Suprapubic skin (tissue), 4 donors: ENCODE measurements at places on chromosomes 16 and 17.

DNA sequence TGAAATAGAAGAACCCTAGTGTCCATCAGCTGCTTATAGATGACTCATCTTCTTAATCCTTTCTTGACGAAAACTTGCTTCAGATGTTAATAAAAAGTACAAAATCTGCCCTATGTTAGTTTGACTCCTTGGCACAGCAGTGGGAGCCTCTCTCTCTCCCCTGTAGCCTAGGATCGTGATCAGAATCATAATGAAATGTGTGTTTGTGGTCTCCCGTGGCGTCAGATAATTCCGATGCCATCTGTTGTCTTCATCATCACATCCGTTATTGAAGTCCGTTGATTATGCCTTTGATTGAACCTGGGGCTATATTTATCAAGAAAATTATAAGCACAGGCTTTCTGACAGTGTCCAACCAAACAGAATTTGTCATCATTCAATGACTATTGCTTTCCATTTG is 102.5 kb downstream of the BMERB1 start:
- no peak for DNase-seq

DNA sequence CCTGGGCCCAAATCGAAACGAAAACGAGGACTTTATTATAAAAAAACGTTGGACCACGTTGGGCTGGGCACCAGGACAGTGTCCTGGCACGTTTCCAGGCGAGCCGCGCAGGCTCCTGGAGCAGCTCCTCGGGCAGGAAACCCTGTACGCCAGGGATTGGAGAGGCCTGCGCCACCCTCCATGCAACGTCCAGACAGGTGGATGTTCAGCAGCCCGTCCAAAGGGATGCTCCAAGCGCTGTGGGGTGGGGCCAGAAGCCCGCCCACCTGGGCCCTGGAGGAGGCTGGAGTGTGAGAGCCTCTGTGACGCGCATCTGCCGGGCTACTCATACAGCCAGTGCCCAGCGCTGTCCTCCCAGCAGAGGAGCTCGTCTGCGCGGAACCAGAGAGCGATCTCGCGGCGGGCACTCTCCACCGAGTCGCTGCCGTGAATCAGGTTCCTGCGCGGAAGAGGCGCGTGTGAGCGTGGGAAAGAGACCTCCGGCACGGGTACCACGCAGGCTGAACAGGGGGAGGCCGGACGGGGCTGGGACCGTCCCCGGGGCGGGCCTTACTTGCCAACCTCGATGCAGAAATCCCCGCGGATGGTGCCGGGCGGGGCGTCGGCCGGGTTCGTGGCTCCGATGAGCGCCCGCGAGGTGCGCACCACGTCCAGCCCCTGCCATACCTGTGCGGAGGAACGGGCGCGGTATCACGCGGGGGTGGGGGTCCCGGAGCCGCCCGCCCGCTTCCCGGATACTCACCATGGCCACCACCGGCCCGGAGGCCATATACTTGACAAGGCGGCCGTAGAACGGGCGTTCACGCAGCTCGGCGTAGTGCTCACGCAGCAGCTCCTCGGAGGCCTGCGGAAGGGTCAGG is 785 bp downstream of the NME3 start:
- no peak for DNase-seq

DNA sequence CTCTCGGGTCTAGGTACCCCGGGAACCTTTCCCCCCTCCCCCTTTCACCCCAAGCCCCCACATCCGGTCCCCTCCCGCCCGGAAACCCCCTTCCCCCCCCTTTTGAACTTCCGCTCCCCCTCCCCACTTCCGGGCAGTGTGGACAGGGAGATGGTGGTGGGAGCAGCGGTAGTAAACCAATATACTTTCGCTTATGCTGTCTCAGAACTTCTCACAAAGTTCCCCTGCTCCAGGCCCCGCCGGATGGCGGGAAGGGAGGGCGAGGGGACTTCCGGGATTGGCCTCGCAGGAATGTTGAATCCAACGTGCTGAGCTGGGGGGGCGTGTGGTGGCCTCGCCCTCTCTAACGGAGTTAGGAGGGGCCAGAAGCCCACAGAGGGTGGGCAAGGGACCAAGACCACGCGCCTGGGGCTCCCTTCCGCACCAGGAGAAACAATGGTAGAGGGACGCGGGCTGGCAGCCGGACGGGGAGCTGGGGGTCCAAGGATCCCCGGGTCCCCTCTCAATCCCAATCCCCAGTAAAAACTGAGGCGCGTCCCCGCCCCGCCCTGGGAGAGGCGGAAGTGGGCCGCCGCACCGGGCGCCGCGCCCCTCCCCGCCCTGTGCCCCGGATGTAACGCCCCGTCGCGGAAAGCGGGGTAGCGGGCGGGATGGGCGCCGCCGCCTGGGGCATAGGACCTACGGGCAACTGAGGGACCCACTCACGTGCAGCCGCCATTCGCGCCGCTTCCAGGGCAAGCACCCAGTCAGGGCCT is 742 bp downstream of the PFN1 start:
- peak; percentile 81 for DNase-seq

GRCh38 chr16:85988723-85989313 is 89.9 kb downstream of the IRF8 start:
- peak; percentile 48 for DNase-seq

DNA sequence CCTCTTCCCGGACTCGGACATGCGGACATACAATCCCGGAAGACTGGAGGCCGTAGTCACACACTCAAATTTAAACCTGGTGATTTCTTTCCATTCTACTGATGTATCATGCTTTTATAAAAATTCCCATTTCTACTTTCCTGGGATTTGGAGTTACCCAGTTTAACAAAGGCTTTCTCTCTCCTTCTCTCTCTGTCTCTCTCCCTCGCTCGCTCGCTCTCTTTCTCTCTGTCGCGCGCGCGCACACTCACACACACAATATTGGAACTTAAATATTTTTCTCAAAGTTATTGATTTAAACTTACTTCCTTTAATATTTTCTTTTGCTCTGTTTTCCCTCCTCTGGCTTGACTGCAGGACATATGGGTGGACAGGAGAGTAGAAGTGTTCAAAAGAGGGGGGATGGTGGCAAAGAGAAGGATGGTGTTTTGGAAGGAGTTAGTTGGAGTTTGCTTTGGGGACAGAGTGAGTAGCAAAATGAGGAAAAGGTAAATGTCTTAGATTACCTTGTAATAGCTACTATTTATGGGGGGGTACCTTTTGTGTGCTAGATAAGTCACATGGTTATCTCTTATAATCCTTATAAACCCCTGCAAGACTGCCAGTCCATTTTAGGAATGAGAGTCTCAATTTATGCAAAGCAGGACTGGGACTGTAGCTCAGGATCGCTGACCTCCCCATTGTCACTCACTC is 878 bp upstream of the TRIM25 start:
- DNase-seq, result no peak

DNA sequence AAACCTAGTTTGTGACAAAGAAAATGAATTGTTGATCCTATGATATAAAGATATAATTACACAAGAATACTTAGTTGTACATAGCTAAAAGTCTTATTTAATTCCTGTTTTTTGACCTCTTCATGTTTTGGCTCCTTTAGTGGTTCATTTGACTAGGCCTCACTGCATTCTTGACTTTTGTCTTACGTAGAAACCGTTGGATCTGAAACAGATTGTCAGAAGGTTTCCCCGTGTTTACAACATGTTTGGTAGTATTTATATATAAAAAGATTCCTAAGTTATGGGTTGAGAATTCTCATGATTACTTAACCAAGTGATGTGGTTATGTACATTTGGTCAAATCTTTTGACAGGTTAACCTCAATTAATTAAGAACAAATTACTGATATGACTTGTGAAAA is 162.8 kb downstream of the BCAS3 start:
- no peak for DNase-seq

DNA sequence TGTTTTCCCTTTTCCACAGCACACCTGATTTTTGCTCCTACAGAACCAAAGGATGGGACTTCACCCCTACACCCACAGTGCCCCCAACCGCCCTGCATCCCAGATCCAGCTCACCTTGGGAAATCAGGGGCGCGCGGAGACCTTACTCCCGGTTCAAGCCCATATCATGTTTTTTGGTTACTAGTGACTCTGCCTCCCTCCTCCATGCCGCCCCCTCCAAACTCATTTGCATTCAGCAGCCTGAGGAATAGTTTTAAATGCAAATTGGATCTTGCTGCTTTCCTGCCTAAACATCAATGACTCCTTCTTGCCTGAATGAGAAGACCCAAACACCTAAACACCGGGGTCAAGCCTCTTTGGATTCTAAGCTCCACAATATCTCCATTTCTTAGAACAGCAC is 331.8 kb downstream of the TMEM114 start:
- DNase-seq, result no peak

- DNase-seq, result no peak
These were observed 15.7 kb downstream of the BCAR1 start for GRCh38 chr16:75235721-75236193.

DNA sequence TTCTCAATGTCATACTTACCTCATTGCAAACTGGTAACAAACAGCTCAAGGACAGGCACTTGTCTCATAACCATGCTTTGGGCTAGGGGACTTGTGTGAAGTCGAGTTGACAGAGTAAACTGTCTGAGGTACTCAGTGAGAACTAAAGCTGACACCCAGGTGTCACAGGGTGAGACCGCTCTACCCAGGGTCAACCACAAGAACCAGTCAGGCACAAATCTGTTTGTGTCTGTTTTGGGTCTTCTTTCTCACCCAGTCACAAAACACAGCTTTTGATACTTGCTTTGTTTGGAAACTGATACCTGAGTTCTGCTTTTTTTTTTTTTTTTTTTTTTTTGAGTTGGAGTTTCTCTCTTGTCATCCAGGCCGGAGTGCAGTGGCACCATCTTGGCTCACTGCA is 161.1 kb downstream of the STX8 start:
- no peak for DNase-seq

DNA sequence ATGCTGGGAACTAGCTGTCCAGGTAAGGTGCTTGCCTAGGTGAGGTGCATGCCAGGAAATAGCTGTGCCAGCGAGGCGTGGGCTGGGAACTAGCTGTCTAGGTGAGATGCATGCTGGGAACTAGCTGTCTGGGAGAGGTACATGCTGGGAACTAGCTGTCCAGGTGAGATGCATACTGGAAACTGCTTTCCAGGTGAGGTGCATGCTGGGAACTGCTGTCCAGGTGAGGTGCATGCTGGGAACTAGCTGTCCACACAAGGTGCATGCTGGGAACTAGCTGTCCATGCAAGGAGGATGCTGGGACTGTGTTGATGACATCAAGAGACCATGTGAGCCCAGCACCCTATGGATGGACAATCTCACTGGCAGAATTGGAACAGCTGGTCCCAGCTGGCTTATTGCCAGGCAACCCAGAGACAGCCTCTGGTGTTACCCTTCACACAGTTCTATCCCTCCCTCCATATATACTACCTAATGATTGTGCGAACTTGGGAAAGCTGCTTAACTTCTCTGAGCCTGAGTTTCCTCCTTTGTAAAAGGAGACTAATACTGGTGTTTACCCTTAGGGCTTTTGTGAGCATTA is 479.9 kb upstream of the RBFOX1 start:
- no peak for DNase-seq

GRCh38 chr17:9195961-9196670 is 174.8 kb downstream of the NTN1 start:
- no peak for DNase-seq

DNA sequence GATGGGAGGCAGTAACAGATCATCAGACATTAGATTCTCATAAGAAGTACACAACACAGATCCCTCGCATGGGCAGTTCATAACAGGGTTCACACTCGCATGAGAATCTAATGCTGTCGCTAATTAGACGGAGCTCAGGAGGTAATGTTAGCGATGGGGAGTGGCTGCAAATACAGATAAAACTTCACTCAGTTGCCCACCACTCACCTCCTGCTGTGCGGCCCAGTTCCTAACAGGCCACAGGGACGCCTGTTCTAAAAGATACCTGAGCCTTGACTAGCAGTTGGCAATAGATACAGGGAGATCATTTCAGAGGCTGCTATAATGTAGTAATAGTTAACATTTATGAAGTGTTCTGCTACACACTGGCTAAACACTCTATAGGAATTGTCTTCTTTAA is 4.9 kb downstream of the PTRH2 start:
- DNase-seq, result no peak

DNA sequence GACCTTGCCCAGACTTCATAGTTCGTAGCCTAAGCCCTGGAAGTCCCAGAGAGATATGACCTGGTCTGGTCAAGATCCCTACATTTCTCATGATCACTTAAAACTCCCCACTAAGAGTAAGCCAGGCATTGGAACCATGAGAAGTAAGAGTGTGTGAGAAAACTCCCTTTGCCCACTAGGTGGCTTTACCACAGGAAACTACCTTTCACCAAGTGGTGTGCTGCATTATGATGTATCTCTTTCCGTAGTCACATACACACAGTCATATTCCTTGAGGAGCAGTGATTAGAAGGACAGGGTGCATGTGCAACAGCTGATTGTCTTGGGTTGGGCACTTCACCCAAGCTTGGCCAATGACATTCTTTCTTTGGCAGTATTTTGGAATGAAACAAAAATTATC is 639.3 kb downstream of the KCNJ2 start:
- no peak for DNase-seq

DNA sequence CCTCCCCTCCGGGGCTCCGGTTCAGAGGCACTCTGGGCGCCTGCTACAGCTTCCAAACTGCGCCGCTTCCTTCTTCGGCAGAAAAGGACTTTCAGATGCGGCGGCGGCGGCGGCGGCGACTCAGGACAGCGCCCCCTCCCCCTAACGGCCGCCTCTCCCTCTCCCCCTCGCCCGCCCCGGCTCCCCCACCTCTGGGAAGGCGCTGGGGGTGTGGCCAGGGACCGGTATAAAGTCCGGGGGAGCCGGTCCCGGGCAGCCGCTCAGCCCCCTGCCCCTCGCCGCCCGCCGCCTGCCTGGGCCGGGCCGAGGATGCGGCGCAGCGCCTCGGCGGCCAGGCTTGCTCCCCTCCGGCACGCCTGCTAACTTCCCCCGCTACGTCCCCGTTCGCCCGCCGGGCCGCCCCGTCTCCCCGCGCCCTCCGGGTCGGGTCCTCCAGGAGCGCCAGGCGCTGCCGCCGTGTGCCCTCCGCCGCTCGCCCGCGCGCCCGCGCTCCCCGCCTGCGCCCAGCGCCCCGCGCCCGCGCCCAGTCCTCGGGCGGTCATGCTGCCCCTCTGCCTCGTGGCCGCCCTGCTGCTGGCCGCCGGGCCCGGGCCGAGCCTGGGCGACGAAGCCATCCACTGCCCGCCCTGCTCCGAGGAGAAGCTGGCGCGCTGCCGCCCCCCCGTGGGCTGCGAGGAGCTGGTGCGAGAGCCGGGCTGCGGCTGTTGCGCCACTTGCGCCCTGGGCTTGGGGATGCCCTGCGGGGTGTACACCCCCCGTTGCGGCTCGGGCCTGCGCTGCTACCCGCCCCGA is at the start of gene IGFBP4:
TSS of gene IGFBP4 (plus strand) at position 255 of the 792 bp plus-strand sequence. CDS start at position 541, 286 bp downstream.
- DNase-seq, result peak; percentile 92
